CD4-positive, alpha-beta T cell treated with Interleukin-12 subunit alpha and Interleukin-12 subunit beta, for 1 hour (primary cell): ENCODE measurements at places on chromosomes 3 and 15.

GRCh38 chr15:100861511-100861991 lies 18.1 kb upstream of the ALDH1A3 start:
- DNase-seq = no peak

GRCh38 chr3:11774296-11774877 lies 72.3 kb downstream of the TAMM41 start:
- no peak for DNase-seq

GRCh38 chr3:50612970-50613846 lies 1.6 kb upstream of the CISH start:
- DNase-seq = no peak

DNA sequence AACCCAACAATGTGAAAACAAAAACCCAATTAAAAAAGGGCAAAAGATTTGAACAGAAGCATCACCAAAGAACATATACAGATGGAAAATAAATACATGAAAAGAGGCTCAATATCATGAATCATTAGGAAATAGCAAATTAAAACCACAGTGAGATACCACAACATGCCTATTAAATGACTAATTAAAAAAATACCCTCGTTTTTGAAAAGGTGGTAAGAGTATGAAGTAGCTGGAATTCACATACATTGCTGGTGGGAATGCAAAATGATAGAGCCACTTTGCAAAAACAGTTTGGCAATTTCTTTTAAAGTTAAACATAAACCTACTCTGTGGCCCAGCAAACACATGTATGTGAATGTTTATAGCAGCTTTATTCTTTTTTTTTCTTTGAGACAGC lies 75.8 kb downstream of the B3GNT5 start:
- DNase-seq = no peak

DNA sequence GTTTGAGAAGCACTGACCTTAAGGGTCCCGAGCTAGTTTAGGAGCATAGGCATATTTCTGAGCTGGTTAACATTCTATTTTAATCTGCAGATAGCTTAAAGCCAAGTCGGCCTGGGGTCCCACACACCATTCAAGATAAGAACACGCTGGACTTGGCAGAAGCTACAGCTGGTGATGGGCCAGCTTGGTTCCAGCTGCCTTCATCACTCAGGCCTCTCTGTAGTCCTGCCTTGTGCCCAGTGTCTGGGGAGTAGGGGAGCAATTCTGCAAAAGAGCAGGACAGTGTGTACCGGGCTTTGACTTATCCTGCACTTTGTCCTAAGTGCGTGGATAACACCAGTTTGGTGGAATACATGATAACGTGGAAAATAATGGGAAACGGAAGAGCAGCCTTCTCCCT lies 164.5 kb downstream of the MEGF11 start:
- no peak for DNase-seq

DNA sequence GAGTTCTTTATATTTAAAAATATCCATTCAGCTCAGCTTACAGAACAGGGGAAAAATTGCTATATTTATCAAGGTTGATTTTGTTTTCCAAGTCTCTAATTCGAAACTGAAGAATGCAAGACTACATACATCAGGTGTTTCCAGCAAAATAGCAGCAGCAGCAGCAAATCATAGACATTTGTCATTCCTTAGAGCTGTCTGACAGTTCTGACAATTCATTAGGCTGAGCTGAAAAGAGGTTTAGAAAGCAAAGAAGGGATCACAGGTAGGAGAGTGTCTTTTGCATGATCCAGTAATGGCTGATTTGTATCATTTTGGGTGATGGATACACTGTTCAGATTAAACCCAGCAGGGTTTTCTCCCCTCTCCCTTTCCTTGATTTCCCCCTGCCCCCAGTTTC lies 545.7 kb downstream of the MCTP2 start:
- DNase-seq = no peak

GRCh38 chr3:172666181-172666872 lies 44.5 kb downstream of the NCEH1 start:
- no peak for DNase-seq

DNA sequence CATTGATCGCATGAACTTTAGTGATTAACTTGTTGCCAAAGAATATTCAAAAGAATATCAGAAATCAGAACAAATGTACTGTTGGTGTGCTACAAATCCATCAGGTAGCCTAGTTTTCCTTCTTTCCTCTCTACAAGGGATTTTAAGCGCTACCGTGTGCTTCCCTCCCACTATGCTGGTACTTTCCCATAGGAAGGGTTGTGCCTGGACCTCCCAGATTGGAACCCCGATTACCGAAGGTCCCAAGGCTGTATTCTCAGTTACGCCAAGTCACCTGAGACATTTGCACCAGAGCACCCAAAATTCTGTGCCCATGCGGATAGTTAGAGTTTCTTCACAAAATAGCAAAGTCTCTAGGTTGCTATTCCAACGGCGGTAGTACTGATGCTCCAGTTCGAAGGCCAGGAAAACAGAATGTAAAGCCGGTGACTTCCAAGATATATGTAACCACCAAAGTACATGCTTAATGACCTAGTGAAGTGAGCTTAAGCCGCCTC lies 23.4 kb upstream of the GATM start:
- no peak for DNase-seq

DNA sequence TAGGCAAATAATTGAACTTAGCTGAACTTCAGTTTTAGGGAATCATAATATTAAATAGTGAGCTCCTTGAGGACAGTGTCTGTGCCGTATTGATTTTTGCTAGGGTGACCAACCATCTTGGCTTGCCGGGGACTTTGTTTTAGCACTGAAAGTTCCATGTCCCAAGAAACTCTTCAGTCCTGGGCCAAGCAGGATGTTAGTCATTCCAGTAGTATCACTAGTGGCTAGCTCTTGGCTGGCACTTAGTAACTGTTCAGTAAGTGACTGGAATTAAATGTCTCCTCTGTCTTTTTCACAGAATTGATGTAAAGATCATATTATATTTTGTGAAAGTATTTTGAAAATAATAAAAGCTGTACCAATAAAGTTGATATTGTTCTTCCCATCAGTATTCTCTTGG lies 42.3 kb downstream of the RSRC1 start:
- no peak for DNase-seq

GRCh38 chr15:81478354-81478753 lies 104.3 kb upstream of the TMC3 start:
- DNase-seq = no peak

- DNase-seq = no peak
Measured at GRCh38 chr15:63749330-63749942, 84.3 kb downstream of the HERC1 start.

DNA sequence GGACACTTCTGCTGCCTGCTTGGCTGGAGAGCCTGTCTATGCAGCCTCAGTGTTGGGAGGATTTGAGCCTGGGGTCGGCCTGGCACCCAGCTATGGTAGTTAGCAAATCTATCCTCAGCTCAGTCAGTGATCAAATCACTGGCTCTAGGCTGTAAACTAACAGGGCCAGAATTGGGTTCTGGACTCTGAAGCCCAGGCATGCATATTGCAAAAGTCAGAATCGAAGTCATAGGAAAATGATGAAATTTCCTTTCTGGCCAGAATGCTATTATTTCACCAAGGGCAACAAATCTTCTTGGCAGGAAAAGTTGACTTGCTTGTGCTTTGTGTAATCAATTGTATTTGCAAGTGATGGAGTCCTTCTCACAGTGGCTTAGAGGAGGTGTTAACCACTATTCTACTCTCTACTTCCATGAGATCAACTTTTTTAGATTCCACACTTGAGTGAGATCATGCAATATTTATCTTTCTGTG lies 482.6 kb upstream of the TPRG1 start:
- no peak for DNase-seq
